HuH-7 (cell line): ENCODE measurements at places on chromosomes 7 and 10.

GRCh38 chr7:138244606-138245005, 168.3 kb downstream of the AKR1D1 start:
- DNase-seq: no peak

- no peak for DNase-seq
These were observed 170.4 kb downstream of the WNT2 start for GRCh38 chr7:117152213-117153007.

- no peak for DNase-seq
These were observed 10.4 kb downstream of the WDR91 start for GRCh38 chr7:135200821-135201331.

- DNase-seq: no peak
These were observed 158.9 kb upstream of the FRMD4A start for GRCh38 chr10:14489522-14490177.

- DNase-seq: no peak
These were observed 36.8 kb downstream of the WIPF3 start for GRCh38 chr7:29843093-29843492.

DNA sequence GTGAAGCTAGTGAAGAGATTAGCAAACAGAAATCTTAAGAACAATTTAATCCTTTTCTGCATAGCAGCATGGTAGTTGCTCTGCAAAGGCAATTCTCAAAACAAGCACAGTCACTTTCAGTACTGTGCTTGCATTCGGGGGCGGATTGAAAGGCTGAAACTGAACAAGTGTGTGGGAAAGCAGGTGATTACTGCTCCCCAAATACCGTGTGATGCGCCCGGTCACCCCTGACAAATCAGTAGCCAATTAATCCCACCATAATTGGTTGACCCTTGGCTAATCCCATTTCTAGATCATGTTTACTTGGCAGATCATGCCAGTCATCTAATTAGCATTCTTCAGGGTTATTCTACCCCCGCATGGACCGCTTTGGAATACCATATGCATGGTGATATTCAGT, 76.5 kb upstream of the ADRB1 start:
- DNase-seq: no peak

DNA sequence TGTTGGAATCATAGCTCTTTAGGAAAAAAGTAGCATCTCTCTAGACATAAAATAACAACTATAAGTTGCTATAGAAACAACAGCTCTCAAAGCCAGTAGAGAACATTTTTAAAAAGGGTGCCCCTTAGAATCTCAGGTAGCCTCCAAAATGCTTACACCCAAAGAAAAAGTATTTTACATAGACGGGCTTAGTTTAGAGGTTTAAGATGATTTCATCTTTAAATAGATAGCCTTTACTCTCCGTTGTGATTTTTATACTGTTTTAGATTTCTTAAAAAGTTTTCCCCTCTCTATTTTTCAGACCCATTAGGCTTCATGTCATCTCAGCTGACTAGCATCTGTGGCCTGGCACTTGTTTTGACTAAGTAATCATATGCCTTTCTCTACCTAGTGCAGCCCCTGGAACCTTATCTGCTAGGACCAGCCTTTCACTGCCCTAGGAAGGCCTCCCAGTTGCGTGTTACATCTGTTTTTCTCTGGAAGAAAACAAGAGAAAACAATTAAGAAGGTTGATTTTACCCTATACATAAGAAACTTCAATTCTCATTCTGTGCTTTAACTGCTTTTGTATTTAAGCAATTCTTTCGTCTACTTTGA, 6.9 kb upstream of the BPGM start:
- DNase-seq: no peak

DNA sequence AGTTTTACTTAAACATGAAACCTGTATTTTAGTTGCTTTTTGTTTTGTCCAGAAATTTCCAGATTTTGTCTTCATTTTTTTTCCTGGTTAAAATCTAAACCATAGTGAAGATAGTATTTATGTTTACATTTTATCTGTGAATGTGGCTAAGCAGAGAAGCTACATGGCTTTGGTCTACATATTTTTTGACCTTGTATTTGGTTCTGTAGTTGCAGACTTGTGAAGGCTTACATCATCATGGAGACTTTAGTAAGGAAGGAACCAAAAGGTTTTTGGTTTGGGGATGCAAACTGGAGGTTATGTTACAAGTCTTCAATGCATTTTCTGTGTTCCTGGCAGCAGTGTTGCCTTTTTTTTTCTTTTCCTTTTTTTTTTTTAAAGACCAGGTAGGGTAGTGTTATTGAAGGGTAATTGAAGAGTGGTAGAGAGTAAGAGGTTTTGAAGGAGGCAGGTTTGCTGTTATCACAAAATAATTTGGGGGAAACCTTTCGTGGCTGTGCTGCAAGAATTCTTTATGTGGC, 30.9 kb upstream of the VDAC2 start:
- no peak for DNase-seq

GRCh38 chr7:136878878-136879277, 10.4 kb downstream of the CHRM2 start:
- DNase-seq: no peak

DNA sequence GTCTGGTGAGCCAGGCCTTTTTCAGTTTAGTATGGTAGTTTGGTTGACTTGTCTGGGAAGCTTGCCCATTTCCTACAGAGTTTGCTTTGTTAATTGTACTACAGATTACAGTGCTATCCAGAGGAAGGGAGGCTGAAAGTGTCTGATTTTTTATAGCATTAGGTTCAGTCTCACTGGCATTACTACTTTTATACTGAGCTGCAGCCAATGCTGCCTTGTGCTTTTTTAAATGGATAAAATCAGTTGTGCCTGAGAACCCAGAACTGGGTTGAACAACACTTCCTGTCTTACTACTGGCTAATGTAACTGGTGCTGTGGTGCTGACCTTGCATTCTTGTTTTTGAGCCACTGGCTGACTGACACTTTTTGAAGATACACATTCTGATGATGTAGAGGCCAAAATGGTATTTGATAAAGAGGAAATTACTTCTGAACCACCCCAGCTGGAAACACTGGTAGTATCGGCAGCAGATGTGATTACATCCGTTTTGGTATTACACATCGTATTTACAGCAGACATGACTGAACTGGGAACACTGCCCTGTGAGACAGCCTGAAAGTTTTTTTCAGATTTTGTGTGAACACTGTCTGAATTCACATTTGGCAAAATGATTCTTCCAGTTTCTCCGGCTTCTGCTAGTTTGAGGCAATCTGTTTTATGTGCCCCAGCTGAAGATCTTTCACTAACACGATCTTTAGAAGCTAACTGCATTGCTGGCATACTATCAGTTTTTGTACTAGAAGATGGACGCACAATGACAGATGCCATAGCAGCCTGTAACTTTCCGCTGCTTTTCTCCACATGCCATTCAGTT, 74.1 kb downstream of the NRBF2 start:
- DNase-seq: no peak

- no peak for DNase-seq
These were observed 116.6 kb downstream of the INPP5A start for GRCh38 chr10:132654121-132654571.

- no peak for DNase-seq
These were observed 65.9 kb downstream of the DGKB start for GRCh38 chr7:14836571-14837189.

DNA sequence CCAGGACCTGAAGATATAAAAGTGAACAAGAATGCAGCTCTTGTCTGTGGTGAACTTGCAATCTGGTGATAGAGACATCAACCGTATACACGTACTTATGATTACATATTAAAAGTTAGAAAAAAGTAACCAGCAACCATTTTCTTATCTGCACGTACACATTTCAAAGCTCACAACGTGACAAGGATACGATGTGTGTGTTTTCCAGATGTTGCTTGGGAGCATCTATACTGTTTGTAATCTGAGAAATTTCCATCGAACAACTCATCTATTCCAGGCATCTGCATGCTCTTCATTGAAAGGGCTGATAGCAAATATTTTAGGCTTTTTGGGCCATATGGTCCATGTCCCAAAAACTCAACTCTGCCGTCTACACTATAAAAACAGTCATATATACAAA, 23.3 kb downstream of the MALRD1 start:
- DNase-seq: no peak

DNA sequence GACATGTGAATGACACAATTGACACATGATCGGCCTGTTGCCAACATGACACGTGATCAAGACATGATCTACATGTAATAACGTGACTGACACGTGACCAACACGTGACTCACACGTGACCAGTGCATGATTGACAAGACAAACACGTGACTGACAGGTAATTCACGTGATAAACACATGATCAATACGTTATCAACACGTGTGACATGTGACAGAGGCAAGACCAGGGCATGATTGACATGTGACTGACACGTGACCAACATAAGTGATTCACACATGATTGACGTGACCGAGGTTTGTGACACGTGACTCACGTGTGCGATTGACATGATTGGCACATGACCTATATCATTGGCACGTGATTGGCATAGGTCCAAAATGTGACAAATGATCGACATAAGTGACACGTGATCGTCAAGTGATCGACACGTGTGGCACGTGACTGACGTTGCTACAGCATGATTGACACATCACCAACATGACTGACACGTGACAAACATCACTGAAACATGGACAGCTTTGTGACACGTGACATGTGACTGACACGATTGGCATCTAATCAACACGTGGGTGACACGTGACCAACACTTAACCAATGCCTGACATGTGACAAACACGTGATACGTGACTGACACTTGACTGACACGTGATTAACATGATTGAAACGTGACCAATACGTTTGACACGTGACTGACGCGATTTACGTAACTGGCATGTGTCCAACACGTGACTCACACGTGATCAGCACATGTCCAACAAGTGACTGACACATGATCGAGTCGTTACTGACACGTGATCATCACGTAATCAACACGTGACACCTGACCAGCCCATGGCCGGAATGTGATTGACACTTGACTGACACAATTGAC, 23.0 kb downstream of the CRPPA start:
- no peak for DNase-seq

DNA sequence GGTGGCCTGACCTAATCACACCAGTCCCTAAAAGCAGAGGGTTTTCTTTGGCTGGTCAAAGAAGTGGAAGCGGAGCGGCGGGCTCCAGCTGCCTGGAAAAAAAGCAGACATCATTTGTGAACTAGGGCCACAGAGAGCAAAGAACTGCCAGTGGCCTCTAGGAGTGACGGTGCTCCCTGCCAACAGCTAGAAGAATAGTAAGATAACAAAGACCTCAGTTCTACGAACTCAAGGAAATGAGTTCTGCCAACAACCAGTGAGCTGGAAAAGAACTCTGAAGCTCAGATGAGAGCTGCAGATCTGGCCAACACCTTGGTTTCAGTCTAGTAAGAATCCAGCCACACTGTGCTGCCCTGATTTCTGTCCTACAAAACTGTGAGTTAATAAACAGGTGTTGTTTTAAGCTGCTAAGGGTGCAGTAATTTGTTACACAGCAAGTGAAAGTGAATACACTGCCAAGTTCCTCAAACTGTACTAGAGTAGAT, 178.0 kb downstream of the SRPK2 start:
- no peak for DNase-seq

DNA sequence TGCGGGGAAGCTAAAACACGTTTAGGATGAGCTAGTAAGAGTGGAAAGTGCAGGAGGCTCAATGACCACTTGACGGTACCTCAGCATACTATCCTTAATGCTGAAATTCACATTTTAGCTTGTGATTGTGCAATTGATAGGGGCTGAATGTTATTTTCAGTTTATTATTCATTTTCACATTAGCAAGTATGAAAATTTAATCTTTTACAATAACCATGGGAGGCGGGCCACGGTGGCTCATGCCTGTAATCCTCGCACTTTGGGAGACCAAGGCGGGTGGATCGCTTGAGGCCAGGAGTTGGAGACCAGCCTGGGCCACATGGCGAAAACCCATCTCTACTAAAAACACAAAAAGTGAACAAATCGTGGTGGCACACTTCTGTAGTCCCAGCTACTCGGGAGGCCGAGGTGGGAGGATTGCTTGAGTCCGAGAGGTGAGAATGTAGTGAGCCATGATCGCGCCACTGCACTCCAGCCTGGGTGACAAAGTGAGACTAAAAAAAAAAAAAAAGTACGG, 22.0 kb upstream of the ANLN start:
- DNase-seq: no peak

- no peak for DNase-seq
These were observed 171.3 kb upstream of the HPS1 start for GRCh38 chr10:98617906-98618520.

- no peak for DNase-seq
These were observed 20.6 kb upstream of the HSPB1 start for GRCh38 chr7:76281706-76282343.

- DNase-seq: no peak
These were observed 344.8 kb upstream of the FZD8 start for GRCh38 chr10:35986756-35987502.

DNA sequence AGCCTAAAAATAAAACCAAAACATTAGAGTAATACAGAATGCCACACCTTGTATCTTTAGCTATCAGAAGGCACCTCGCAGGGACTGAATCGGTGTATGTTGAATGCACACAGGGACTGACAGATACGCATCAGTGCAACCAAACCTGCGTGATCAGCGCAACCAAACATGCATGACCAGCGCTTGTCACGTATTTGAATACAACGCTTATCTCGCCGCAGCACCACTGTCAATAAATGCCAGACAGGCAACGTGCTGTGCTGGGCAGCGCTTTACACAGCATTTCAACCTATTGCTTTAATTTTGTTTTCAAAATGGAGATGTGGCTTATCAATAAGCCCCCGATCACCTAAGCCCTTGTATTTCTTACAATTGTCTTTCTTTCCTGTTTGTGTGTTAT, 242.4 kb downstream of the SFMBT2 start:
- DNase-seq: no peak

- no peak for DNase-seq
These were observed 453.4 kb upstream of the AKR1E2 start for GRCh38 chr10:4372601-4373000.

- no peak for DNase-seq
These were observed 47.0 kb upstream of the EPC1 start for GRCh38 chr10:32393911-32394310.

GRCh38 chr7:112302566-112302965, 96.1 kb downstream of the ZNF277 start:
- no peak for DNase-seq

DNA sequence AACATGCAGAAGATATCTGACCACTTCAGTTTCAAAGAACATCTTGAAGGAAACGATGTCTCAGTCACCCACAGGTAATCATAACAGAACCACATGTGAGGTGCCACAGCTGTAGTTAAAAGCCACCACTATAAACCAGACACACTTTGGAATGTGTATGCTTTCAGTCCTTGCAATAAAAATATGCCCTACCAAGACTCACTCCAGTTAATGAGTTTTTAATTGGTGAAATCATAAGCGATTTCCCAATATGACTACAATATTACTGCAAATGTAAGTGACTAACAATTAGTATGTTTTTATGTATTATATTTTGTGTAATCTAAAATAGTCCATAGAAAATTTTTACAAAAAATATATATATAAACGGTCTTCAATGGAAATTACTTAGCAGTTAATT, 428.2 kb downstream of the PARD3 start:
- DNase-seq: no peak

GRCh38 chr7:155190688-155191087, 107.0 kb upstream of the INSIG1 start:
- DNase-seq: peak; percentile 76

DNA sequence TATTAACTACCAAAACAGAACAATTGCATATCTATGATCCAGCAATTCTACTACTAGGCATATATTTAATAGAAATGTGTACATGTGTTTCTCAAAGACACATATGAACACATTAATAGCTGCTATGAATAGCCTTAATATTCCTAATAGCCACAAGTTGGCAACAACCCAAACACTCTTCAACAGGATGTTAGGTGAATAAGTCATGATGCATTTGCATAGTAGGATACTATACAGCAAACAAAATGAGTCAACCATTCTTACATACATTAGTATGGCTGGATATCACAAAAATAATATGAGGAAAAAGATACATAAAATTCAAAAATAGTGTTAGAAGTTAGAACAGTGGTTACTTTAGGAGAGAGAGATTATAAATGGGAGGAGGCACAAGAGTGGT, 26.8 kb upstream of the ZNF746 start:
- no peak for DNase-seq
